ENCODE measurements at places on chromosomes 3 and 15. TPM values are rescaled to one million over a fixed set of nuclear protein-coding genes. Genes with fewer than 3 reads are reported as not detected.
A peak's percentile ranks its signal among the peaks of the same experiment; 100 is the strongest.

Gene SMAD6
- total RNA-seq: 76.4 TPM

Gene ITIH4
- total RNA-seq: 7.7 TPM

Gene FETUB
- total RNA-seq: not detected

Gene IQCF5
- not detected for total RNA-seq

Gene IL17RB
- 34.2 TPM for total RNA-seq

Gene NOX5
- total RNA-seq: not detected

Gene DNAJB11
- total RNA-seq: 31.6 TPM

Gene SYNM
- total RNA-seq: 71.3 TPM

Gene RARB
- total RNA-seq: 10.5 TPM

Gene CTXN2
- not detected for total RNA-seq

Gene TEX55
- total RNA-seq: not detected

- H3K27me3 ChIP-seq: no peaks in the 10 kb centered on the region
- no peak overlapping the region for H3K27ac ChIP-seq
- no peaks in the 10 kb centered on the region for H3K36me3 ChIP-seq
- H3K4me1 ChIP-seq: no peaks in the 10 kb centered on the region
- no peak overlapping the region for H3K4me3 ChIP-seq
Observed at GRCh38 chr15:61025781-61026180, 203.3 kb downstream of the RORA start.

DNA sequence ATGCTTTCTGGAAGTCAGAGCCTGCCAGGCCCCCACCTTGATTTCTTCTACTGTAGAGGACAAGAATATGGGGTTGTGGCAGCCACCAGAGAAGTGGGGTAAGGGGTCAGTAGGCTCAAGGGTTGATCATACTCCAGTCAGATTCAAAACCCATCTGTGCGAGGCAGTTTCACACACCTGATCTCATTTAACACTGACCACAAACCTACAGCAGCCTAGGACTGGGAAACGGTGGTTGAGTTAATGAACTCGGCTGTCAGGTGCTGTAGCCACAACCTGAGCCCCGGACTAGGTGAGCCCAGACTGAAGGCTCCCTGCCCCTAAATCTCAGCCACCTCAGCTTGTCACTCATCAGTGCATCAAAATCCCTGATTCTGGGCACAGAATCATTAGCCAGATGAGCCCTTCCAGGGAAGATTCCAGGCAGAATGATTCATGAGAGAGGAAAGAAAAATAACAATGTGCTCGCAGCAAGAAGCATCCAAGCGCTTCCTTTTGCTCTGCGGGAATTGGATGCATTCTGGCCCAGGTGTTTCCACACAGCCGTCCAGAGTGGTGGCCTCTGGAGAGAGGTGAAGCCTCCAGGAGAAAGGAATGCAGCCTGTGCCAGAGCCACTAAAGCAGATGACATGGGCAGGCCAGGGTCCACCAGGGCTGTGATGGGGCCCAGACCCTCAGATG lies 102.1 kb downstream of the SRGAP3 start:
- DNase-seq: no peak
- no peaks in the 10 kb centered on the region for H3K27me3 ChIP-seq
- no peak overlapping the region for H3K27ac ChIP-seq

DNA sequence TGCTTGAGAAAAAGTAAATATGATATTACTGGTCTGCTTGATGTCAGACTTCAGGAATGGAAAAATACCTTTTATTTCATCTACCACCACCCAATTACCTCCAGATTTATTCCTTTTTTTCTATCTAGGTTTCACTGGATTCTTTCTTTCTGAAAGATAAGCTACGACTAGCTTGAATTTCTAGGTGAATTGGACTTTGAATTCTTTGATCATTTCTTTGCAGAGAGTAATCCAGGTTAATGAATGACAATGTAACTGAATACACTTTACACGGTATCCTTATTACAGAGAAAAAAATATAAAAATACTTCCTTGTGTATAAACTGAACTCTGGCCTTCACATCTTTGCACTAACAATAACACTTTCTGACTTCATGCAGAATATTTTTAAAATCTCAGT lies 59.5 kb upstream of the TRPC1 start:
- H3K36me3 ChIP-seq: no peaks in the 10 kb centered on the region
- H3K4me1 ChIP-seq: peaks cover 4% of the 10 kb centered on the region
- H3K4me3 ChIP-seq: no peak overlapping the region
- DNase-seq: no peak
- H3K27ac ChIP-seq: peak overlapping the region; percentile 36

GRCh38 chr3:156610154-156610553 lies 55.2 kb upstream of the SSR3 start:
- peaks cover 4% of the 10 kb centered on the region for H3K4me1 ChIP-seq
- H3K36me3 ChIP-seq: no peaks in the 10 kb centered on the region
- DNase-seq: no peak
- H3K27ac ChIP-seq: no peak overlapping the region
- no peak overlapping the region for H3K4me3 ChIP-seq

GRCh38 chr3:38030126-38031021 lies 932 bp upstream of the PLCD1 start:
- no peaks in the 10 kb centered on the region for H3K36me3 ChIP-seq
- H3K4me1 ChIP-seq: peaks cover 44% of the 10 kb centered on the region
- H3K27me3 ChIP-seq: no peaks in the 10 kb centered on the region
- no peak for DNase-seq

GRCh38 chr3:16350597-16351318 lies 85.7 kb downstream of the OXNAD1 start:
- no peak overlapping the region for H3K27ac ChIP-seq
- H3K27me3 ChIP-seq: no peaks in the 10 kb centered on the region
- H3K36me3 ChIP-seq: peaks cover 28% of the 10 kb centered on the region
- H3K4me3 ChIP-seq: no peak overlapping the region
- H3K4me1 ChIP-seq: no peaks in the 10 kb centered on the region
- no peak for DNase-seq

- no peaks in the 10 kb centered on the region for H3K36me3 ChIP-seq
- H3K4me1 ChIP-seq: no peaks in the 10 kb centered on the region
- no peak for DNase-seq
- no peak overlapping the region for H3K4me3 ChIP-seq
- no peak overlapping the region for H3K27ac ChIP-seq
- H3K27me3 ChIP-seq: no peaks in the 10 kb centered on the region
Observed at GRCh38 chr3:101027286-101027685, 34.1 kb upstream of the ABI3BP start.

- peaks cover 13% of the 10 kb centered on the region for H3K4me1 ChIP-seq
- H3K27ac ChIP-seq: no peak overlapping the region
Observed at GRCh38 chr15:68574046-68574445, 4.7 kb upstream of the CORO2B start.

DNA sequence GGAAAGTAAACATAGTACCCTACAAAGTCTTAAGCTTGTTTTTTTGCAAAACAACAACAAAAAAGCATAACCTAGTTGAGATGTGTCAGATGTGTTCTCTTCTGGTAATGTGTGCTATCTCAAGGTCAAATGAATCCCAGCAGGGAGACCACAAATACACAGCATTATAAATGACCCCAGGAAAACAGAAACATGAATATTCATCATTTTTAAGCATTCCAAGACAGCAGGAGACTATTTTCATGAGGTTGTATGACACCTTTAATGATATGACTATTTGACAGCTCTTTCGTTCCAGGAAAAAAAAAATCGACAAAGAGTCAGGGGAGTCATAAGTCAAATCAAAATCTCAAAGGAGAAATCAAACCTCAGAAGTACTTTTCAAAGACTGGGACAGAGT lies 62.7 kb upstream of the CBLB start:
- DNase-seq: no peak
- H3K36me3 ChIP-seq: no peaks in the 10 kb centered on the region
- no peaks in the 10 kb centered on the region for H3K27me3 ChIP-seq
- H3K4me3 ChIP-seq: no peak overlapping the region
- H3K27ac ChIP-seq: no peak overlapping the region

GRCh38 chr15:95653361-95653805 lies 677.1 kb upstream of the NR2F2 start:
- no peak overlapping the region for H3K27ac ChIP-seq
- DNase-seq: no peak
- no peaks in the 10 kb centered on the region for H3K27me3 ChIP-seq

DNA sequence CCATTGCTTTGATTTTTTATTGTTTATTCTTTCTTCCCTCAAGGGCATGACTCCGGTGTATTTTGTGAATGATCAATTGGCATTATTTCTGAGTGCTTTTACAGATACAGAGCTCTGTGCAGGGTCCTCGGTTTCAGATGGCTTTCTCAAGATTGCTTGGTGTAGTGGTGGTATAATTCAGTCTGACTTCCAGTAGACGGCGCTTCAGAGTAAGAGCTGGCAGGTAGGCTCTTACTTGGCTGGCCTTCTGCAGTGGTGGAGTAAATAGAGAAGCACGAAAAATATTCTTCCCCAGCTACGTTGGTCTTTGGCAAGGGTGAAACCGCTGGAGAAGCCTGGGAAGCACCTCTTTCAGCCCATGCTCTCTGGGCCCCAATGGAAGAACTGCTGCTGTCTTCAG lies 723.0 kb upstream of the BCHE start:
- DNase-seq: no peak
- H3K4me1 ChIP-seq: no peaks in the 10 kb centered on the region
- no peak overlapping the region for H3K4me3 ChIP-seq
- no peaks in the 10 kb centered on the region for H3K36me3 ChIP-seq
- no peak overlapping the region for H3K27ac ChIP-seq

- peaks cover 16% of the 10 kb centered on the region for H3K4me1 ChIP-seq
- no peaks in the 10 kb centered on the region for H3K36me3 ChIP-seq
- DNase-seq: no peak
- H3K27ac ChIP-seq: peak overlapping the region; percentile 12
Observed at GRCh38 chr15:60649845-60650548, 171.1 kb upstream of the ICE2 start.

DNA sequence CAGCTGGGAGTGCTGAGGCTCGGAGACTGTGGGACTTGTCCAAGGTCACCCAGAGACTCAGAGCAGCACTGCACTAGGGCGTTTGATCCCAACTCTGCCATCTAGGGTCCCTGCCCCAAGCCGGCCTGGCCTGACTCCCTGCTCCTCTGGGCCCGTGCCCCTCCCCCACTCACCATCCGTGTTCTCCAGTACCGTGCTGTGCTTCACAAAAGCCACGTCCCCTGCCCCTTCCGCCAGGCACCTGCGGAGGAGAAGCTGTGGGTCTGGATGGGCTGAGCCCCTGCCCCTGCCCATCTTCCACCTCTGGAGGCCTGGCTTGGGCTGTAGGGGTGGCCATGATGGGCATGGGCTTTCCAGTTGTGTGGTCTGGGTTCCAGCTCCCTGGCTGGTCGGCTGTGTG lies 8.4 kb downstream of the MELTF start:
- no peaks in the 10 kb centered on the region for H3K36me3 ChIP-seq
- H3K4me3 ChIP-seq: no peak overlapping the region
- no peak overlapping the region for H3K27ac ChIP-seq

DNA sequence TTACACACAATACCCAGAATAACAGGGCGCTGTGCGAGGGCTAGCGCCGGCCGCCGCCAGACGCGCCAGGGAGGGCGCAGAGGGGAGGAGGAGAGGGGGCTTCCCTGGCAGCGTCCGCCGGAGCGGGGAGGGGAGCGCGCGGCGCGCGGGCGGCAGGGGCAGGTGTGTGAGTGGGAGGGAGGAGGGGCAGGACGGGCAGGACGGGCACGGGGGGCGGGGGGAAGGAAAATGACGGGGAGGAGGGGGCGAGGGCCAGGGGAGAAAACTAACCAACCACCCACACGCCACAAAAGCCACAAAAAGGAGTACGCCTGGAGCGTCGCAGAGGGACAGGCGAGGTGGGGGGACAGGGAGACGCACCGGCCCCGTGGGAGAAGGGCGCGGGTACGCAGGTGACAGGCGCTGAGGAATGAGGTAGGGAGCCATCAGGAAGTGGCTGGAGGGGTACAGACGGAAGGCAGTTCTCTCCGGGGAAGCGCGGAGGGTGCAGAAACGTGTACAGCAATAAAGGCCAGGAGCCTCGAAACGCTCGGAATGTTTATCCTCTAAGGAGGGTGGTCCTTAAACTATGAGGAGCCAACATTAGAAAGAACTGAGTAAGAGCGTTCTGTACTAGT lies 610 bp upstream of the SATB1 start:
- H3K4me3 ChIP-seq: peak overlapping the region; percentile 88
- no peaks in the 10 kb centered on the region for H3K27me3 ChIP-seq
- peaks cover under 1% of the 10 kb centered on the region for H3K36me3 ChIP-seq
- H3K27ac ChIP-seq: peak overlapping the region; percentile 87

- H3K27ac ChIP-seq: no peak overlapping the region
- no peaks in the 10 kb centered on the region for H3K27me3 ChIP-seq
- H3K4me3 ChIP-seq: no peak overlapping the region
- H3K36me3 ChIP-seq: peaks cover 8% of the 10 kb centered on the region
Observed at GRCh38 chr3:101381809-101382208, 61.4 kb upstream of the IMPG2 start.

DNA sequence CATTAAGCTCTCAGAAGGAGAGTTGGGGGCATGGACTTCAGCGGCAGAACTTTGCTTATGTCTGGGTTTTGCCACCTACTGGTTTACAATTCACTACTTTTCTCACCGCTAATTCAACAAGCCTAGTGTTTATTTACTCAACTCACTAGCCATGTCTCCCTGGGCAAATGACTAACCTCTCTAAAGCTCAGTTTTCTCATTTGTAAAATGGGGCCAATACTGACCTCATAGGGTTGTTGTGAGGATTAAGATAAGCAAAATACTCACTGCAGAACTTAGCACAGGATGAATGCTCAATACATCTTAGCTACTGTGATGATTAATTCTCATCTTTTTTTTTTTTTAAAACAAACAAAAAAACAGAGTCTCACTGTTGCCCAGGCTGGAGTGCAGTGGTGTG lies 106.3 kb downstream of the CADPS start:
- no peak for DNase-seq
- H3K4me1 ChIP-seq: no peaks in the 10 kb centered on the region
- no peaks in the 10 kb centered on the region for H3K36me3 ChIP-seq
- no peaks in the 10 kb centered on the region for H3K27me3 ChIP-seq

- H3K4me1 ChIP-seq: no peaks in the 10 kb centered on the region
- H3K27ac ChIP-seq: no peak overlapping the region
- peaks cover 59% of the 10 kb centered on the region for H3K27me3 ChIP-seq
- no peak overlapping the region for H3K4me3 ChIP-seq
- H3K36me3 ChIP-seq: no peaks in the 10 kb centered on the region
- DNase-seq: no peak
Observed at GRCh38 chr3:147361454-147362420, 44.6 kb downstream of the ZIC4 start.

GRCh38 chr3:64048631-64049061 lies 25.4 kb upstream of the PSMD6 start:
- no peaks in the 10 kb centered on the region for H3K27me3 ChIP-seq
- no peaks in the 10 kb centered on the region for H3K4me1 ChIP-seq
